ENCODE measurements at places on chromosomes 1 and 21.

DNA sequence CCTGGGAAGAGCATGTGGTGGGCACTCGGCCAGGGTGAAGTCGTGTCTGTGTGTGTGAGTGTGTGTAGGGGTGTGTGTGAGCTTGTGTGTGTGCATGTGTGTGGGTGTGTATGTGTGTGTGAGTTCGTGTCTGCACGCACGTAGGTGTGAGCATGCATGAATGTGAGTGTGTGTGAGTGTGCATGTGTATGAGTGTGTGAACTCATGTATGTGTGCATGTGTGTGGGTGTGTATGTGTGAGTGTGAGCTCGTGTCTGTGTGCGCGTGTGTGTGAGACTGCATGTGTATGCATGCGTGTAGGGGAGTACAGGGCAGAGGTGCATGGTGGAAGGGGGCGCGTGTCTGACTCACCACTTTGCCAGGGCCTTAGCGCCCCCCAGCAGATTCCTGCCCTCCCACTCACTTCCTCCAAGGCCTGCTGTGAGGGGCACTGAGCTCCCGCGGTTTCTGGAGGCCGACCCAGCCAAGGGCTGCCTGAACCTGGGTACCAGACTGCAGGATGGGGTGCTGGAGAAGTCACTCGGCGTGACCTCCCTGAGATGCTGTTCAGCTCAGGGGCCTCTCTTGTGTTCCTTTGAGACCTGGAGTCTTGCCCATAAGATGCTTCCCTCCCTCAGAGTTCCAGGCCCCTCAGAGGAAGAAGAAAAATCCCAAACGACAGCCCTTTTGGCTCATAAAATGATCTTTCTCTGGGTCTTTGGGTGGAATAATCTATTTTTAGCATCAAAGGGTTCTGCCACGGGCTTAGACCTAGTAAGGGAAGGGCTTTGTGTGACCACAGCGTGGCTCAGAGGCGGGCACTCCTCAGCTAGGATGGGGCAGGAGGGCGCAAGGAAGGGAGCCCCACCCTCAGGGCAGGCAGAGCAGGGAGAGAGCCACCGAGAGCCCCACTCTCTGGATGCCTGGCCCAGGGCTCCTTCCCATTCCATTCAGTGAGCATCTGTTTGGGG is 41.1 kb upstream of the RUNX3 start:
- DNase-seq, result peak; percentile 63

DNA sequence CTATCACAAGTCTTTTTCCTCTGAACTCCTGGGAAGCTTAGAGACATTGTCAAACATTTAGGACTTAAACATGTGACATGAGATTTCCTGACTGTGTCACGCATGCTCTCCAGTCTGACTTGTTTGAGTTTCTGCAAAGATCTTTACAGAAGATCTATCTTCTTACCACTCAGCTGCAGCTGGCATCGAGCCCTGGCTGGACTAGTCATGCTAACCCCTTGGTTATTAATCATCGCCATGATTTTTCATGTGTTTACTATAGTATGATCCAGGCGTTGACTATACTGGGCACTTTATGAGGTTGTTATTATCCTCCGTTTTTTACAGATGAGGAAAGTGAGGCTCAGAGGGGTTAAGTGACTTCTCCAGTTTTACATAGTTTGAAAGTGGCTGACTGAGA is 18.1 kb upstream of the IRF2BP2 start:
- no peak for DNase-seq

DNA sequence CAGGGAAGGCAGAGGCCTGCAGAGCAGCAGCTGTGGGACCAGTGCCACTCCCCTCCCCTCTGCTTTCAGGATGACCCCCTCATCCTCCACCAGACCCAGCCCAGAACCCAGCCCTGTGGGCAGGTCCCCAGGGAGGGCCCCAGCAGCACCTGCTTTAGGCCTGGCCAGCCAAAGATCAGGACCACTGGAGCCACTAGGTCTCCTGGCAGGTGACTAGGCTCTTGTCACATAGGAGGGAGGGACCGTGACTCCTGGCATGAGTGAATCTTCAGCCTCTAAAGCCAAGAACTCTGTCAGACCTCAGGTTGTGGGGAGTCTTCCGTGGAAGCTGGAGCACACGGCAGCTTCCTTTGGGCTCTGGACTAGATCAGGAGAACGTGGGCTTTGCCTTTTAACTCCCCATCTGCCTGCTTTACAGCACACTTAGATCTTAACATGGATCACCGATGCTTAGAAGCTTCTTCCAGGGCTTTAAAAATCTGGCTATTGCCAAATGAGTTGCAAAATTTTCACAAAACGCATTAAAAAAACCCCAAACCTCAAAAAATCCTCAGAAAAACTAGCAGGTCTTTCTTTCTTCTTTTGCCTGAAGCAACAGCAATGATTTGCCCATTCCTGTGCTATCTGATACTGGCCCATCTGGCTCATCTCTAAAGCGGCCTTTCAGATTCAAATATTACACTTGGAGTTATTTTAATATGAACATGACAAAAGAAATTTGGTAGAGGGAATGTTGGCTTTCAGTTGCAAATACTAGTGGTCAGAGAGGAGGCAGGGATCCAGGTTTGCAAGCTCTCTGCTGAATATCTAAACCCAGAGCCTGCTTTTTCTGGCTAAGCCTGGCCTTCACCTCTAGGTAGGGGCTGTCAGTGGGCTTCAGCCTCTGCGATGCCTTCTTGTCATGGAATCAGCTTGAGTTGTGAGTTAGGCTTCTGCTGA is 235.2 kb downstream of the SDCCAG8 start:
- DNase-seq, result no peak

GRCh38 chr1:13588946-13589796 is 5.5 kb downstream of the PDPN start:
- no peak for DNase-seq

Measured in activated naive CD8-positive, alpha-beta T cell treated with anti-CD3 and anti-CD28 coated beads, Interleukin-2, amount 50 U/mL, for 24 hours (primary cell).